ENCODE measurements at places on chromosomes 3 and 15. TPM values are rescaled to one million over a fixed set of nuclear protein-coding genes. Genes with fewer than 3 reads are reported as not detected.

Gene CCR2
- total RNA-seq = 2.5 TPM

Gene REC114
- total RNA-seq = not detected

Gene LRRC28
- 27.7 TPM for total RNA-seq

Gene NR2E3
- total RNA-seq = not detected

Gene LXN
- 9.3 TPM for total RNA-seq

Gene CCDC39
- total RNA-seq = 0.43 TPM

Gene IQCF5
- total RNA-seq = not detected

Gene CRABP1
- total RNA-seq = 0.41 TPM

Gene AADACL2
- total RNA-seq = not detected

Gene GNAT1
- total RNA-seq = not detected

Data from GM12878 (cell line).